ENCODE measurements at places on chromosomes 2 and 18. TPM values are rescaled to one million over a fixed set of nuclear protein-coding genes. Genes with fewer than 3 reads are reported as not detected.
A peak's percentile ranks its signal among the peaks of the same experiment; 100 is the strongest.

Gene FAM161A
- total RNA-seq, result 0.76 TPM

Gene CRYGC
- total RNA-seq, result not detected

Gene LRRC30
- total RNA-seq, result not detected

Gene SLC14A1
- total RNA-seq, result not detected

Gene POTEJ
- 0.38 TPM for total RNA-seq

Gene MYO7B
- total RNA-seq, result 0.13 TPM

Gene CENPA
- total RNA-seq, result 17.1 TPM

Gene SCYGR4
- not detected for total RNA-seq

Gene CDKL4
- total RNA-seq, result 0.25 TPM

Gene CNDP2
- 50.3 TPM for total RNA-seq

Gene CNTNAP5
- not detected for total RNA-seq

- peak; percentile 75 for DNase-seq
These were observed 8.5 kb upstream of the DAW1 start for GRCh38 chr2:227862741-227863588.

GRCh38 chr2:43421194-43421593 lies 174.6 kb downstream of the THADA start:
- no peak for DNase-seq

GRCh38 chr2:160538559-160539355 lies 45.1 kb upstream of the RBMS1 start:
- DNase-seq, result no peak

DNA sequence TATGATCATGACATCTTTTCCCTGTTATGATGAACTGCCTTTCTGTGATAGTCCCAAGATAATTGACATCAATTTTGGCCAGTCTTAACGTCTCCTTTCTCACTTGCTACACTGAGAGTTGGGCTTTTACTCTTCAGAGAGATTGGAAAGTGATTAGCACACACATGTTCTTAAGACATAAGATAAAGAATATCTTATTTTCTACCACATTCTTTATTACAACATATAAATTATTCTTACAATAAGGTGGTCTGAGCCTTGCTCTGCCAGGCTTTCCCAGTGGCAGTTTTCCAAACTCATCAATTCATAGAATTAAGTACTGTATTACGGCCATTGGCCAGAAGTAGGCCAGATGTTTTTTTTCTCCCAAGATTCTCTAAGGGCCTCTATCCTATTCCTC lies 5.7 kb upstream of the DSC3 start:
- DNase-seq, result no peak

- peak; percentile 48 for DNase-seq
These were observed 10.5 kb downstream of the VIT start for GRCh38 chr2:36707050-36707449.

GRCh38 chr18:48440924-48441323 lies 31.7 kb upstream of the ZBTB7C start:
- DNase-seq, result no peak

GRCh38 chr2:7013471-7014160 lies 96.4 kb downstream of the RNF144A start:
- DNase-seq, result no peak

GRCh38 chr18:74500372-74500771 lies 4.2 kb downstream of the CNDP2 start:
- DNase-seq, result no peak

DNA sequence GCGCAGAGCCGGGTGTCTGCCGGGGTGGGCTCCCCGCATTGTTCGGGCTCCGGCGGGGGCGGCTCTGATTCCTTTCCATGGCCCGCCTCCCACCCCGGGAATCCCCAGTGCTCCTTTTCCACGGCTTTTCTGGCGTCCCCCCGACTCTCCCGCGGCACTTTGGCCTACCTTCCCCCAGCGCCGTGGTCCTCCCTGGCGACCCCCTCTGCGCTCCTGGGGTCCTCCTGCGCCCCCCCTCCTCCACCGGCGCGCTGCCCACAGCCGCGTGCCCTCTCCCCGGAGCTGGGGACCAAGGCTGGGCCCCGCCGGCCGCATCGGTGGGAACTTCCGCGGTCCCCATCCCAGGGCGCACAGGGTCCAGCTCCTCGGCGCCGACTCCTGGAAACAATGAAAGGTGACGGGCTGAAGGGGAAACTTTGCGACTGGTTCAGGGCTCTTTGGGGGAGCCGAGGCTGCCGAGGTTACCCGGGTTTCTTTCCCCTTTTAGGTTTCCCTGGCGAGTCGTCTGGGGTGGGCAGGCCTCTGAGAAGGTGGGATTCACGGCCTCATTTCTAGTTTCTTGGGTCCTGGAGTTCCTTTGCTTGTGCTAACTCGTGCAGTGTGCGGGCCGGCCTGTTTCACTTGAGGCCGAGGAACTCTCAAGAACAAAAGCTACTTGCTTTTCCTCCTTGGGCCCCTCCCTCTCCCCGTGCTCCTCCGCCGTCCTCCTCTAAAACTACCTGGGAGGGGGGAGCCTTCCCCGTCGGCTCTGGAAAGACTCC lies 2.2 kb downstream of the TGIF1 start:
- peak; percentile 64 for DNase-seq

DNA sequence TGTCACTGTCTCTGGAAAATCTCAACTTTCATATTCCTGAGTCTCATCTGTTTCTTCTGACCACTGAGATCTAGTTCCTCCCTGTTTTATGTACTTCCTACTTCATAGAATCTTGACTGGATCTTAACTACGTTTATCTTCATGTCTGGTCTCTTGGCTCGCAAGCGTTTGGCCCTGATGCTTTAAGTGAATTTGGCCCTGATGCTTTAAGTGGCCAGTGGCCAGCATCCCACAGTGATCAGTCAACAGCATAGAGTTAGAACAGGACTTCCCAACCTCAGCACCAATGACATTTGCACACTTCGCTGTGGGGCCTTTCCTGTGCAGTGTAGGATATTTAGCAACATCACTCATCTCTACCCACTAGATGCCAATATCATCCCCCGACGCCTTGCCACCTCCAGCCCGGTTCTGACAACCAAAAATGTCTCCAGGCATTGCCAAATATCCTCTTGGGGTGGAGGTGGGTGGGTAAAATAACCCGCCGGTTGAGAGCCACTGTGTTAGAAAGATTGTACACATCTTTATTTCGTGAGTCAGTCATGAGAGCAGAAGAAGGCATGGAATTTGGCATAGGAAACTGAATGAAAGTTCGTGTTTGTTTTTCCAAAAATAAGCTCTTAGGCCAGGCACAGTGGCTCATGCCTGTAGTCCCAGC lies 12.2 kb downstream of the TM4SF20 start:
- DNase-seq, result no peak

GRCh38 chr2:121242976-121243375 lies 42.0 kb downstream of the TFCP2L1 start:
- no peak for DNase-seq

DNA sequence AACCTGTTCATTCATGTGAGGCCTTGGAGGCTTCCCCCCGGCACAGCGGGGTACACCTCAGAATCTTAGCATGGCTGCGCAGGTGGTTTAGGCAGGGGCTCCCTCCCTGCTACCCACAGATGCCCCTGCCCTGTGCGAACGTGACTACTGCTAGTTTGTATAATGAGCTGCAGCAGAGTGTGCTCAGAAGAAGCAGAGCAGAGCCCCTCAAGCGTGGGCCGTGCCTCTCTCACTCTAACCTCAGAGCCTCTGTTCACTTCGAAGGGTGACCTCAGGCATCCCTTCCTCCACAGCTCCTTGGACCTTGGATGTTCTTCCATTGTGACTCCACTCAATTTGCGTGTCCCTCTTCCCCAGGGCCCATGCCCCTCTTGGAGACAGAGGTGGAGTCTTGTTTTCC lies 161.6 kb downstream of the CTIF start:
- DNase-seq, result no peak

- DNase-seq, result no peak
These were observed 147.1 kb upstream of the BOD1L2 start for GRCh38 chr18:56999823-57000222.

- no peak for DNase-seq
These were observed 985 bp downstream of the ILKAP start for GRCh38 chr2:238202326-238203093.

- DNase-seq, result no peak
These were observed 56.3 kb downstream of the TIMM21 start for GRCh38 chr18:74204526-74205152.

DNA sequence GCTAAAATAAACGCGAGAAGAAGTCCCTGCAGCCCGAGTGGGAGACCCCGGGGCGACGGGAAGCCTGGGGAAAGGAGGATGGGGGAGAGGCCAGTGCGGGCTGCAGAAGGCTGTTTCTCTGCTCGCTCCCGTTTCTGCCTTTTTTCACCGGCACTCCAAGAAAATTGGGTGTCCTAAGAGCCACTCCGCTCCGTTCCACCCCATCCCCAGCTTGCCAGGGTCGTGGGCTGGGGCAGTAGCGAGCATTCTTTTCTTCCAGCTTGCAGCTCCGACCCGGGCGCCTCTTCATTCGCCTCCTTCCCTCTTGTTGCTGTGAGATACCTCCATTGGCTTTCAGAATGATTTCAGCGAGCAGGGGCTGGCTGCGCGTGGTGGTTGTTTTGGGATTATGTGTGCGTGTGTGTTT lies 1.1 kb downstream of the HOXD3 start:
- DNase-seq, result no peak

DNA sequence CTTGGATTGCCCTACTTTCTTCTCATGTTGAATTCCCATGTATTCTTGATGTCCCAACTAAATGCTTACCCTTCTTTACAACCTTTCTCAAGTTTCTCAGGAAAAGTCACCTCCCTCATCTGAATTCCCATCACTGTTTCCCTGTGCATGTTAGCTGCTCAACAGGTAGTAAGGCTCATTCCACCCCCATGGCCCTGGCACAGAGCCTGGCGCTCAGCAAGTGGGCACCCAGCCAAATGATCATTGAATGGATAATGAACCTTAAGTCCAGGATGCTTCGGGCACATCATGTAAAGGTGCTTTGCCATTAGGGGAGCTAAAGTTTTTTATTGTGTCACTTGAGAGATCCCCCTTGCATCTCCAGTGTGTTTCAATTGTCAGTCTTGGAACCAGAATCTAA lies 124.0 kb downstream of the PKP4 start:
- DNase-seq, result no peak

DNA sequence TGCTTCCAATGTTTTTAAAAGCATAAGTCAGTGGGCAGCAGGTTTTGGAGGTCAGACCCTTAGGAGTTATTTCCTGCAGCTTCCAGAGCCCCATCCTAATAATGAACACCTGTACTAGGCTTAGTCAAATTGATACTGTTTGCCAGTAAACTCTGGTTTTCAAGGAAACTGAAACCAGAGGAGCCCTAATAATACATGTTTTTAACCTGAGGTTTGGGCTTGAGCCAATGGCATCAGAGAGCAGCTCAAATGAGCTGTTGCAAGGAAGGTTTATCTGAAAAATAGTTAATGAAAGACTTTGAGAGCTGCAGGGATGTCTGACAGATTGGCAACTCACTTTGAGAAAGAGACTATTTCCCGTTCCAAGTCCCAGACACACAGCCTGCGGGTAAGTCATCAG lies 54.6 kb downstream of the DCC start:
- no peak for DNase-seq

DNA sequence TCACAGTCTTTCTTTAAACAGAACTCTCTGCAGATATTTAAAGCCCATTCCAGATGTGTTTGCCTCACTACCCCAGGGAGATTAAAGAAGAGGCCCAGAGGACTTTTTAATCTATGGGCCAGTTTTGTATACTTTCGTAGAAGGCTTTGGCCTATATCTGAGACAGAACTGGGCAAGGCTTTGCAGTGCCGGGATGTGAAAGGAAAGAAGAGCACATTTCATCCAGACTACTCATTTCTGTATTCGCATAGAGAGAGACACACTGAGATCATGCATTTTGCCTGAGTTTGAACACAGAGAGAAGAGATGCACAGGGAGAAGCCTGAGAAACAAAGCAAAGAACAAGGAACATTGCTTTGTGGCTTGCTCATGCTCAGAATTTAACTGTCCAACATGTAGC lies 54.9 kb upstream of the SLC5A7 start:
- no peak for DNase-seq

DNA sequence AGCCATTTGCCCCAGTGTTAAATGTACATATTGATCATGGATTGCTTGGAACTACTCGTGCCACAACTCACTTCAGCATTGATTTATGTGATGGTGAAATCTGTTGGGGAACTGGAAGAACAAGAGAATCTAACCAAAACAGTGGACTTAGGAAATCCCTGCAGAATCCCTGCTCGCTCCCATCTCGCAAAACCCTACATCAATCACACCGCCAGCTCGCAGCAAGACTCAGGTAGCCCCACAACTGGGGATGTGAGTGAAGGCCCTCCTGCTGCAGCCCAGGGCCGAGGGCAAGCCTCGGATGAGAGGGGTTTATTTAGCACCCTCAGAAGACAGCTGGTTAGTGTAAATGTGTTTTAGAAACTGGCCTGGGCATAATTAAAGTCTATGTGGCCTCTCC lies 171.6 kb downstream of the ANAPC1 start:
- DNase-seq, result no peak

DNA sequence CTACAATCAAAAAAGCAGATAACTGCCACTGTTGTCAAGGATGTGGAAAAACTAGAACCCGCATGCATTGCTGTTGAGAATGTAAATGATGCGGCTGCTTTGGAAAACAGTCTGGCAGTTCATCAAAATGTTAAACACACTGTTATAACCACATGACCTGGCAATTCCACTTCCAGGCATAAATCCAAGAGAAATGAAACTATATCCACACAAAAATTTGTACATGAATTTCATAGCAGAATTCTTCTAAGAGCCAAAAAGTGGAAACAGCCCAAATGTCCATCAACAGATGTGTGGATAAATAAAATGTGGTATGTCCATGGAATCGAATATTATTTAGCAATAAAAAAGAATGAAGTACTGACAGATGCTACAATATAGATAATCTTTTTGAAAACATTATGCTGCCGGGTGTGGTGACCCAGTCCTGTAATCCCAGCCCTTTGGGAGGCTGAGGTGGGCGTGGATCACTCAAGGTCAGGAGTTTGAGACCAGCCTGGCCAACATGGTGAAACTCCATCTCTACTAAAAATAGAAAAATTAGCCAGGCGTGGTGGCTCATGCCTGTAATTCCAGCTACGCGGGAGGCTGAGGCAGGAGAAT lies 32.0 kb downstream of the ERCC3 start:
- DNase-seq, result no peak

- no peak for DNase-seq
These were observed 117.5 kb downstream of the ESCO1 start for GRCh38 chr18:21483051-21483450.

- DNase-seq, result no peak
These were observed 466.0 kb downstream of the RIT2 start for GRCh38 chr18:42649331-42650035.

DNA sequence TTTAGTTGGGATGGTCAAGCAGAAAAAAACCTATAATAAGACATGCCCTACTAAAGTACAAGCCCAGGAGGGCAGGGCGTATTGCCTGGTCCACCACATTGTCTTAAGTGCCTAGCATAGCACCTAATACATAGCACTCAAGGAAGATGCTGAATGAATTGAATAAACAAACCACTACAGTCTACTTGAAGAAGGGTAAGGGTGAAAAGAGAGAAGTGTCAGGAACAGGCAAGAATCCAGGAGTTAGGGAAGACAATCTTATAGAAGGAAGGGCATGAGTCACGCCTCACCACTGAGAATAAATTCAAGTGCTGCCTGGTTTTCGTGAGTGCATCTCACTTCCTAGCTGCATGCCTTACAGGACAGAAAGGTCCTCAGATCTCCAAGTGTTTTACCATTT lies 13.9 kb downstream of the SLC19A3 start:
- no peak for DNase-seq

- no peak for DNase-seq
These were observed 326.8 kb downstream of the OSR1 start for GRCh38 chr2:19031642-19032041.
